Umbilical cord (tissue), 2 donors: ENCODE measurements at places on chromosomes 1 and 21. TPM values are rescaled to one million over a fixed set of nuclear protein-coding genes. Genes with fewer than 3 reads are reported as not detected.

SYCP1 gene
- total RNA-seq, result 2.4 TPM

GPR37L1 gene
- total RNA-seq, result 0.24 TPM

FBXO44 gene
- total RNA-seq, result 7.9 TPM

GBP5 gene
- 3.9 TPM for total RNA-seq

KCNK2 gene
- 1.9 TPM for total RNA-seq

GRCh38 chr1:36965275-36966159, 68.8 kb downstream of the GRIK3 start:
- DNase-seq, result no peak

DNA sequence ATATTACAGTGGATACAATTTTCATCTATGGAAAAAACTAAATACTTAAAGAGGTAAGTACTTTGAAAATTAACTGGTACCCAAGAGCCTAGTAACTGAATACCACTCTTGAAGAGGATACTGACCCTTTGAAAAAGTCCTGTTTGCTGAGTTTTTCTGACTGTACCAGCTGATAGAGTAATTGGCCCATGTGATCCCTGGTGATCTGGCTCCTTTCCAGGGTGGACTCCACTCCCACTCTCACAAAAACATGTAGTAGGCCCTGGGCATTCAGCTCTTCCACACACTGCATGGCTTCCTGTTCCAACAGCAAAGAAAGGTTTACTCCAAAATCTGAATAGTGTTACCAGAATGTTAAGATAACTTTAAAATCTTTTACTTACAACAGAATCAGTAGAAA, 53.6 kb upstream of the HP1BP3 start:
- no peak for DNase-seq

GRCh38 chr1:220772846-220773245, 13.9 kb upstream of the MTARC1 start:
- DNase-seq, result no peak

DNA sequence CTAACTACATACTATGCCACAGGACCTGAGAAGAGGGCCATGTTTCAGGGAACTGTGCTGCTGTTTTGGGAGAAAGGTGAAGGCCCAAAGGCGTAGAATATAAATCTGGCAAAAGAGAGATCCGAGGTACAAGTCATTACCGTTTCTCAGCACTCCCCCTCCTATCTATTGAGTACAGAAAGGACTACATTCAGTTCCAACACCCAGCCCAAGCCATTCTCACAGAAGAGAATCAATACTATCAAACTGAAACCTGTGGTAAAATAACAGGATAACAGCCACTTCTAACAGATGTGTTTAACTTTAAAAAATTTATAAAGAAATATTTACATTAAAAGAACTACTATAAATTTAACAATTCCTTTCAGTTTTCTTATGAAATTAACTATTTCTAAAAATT, 7.8 kb downstream of the AHCTF1 start:
- no peak for DNase-seq

DNA sequence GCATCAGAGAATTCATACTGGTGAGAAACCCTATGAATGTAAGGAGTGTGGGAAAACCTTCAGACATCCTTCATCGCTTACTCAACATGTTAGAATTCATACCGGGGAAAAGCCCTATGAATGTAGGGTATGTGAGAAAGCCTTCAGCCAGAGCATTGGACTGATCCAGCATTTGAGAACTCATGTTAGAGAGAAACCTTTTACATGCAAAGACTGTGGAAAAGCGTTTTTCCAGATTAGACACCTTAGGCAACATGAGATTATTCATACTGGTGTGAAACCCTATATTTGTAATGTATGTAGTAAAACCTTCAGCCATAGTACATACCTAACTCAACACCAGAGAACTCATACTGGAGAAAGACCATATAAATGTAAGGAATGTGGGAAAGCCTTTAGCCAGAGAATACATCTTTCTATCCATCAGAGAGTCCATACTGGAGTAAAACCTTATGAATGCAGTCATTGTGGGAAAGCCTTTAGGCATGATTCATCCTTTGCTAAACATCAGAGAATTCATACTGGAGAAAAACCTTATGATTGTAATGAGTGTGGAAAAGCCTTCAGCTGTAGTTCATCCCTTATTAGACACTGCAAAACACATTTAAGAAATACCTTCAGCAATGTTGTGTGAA, 12.8 kb downstream of the ZFP69B start:
- no peak for DNase-seq

- no peak for DNase-seq
These were observed 8.9 kb downstream of the SLAMF1 start for GRCh38 chr1:160637821-160638539.

GRCh38 chr1:210746024-210746731, 387.8 kb downstream of the KCNH1 start:
- DNase-seq, result no peak

GRCh38 chr1:34235594-34235993, 58.9 kb downstream of the C1orf94 start:
- DNase-seq, result no peak

DNA sequence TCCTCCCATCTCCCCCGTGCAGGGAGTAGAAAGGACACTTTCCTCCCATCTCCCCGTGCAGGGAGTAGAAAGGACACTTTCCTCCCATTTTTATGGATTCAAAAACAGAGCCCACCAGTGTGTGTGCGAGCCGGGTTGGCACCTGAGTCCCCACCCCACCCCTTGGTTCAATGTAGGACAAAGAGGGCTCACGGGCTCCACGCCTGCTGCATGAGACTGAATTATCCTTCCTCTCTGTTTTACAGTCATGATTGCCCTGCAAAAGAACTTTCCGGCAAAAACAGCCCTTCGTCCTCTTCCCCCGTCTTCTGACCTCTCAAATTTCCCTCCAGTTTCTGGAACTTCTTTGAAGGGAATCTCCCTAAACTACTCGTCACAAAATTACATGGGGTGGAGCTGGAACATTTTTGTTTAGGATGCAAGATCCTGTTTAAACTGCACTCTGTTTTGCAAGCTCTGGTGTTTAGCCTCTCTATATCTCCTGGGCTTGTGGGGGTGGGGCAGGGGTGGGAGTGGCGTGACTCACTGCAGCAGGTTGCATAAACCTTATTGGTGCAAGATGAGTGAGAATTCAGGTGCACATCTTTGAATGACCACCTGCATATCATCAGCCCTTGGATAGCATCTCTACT, 99.8 kb downstream of the PSMG1 start:
- peak; percentile 57 for DNase-seq
